ENCODE measurements at places on chromosomes 5 and 9. TPM values are rescaled to one million over a fixed set of nuclear protein-coding genes. Genes with fewer than 3 reads are reported as not detected.

The KDM3B gene
- total RNA-seq = 44.0 TPM

The MSMP gene
- total RNA-seq = 1.6 TPM

DNA sequence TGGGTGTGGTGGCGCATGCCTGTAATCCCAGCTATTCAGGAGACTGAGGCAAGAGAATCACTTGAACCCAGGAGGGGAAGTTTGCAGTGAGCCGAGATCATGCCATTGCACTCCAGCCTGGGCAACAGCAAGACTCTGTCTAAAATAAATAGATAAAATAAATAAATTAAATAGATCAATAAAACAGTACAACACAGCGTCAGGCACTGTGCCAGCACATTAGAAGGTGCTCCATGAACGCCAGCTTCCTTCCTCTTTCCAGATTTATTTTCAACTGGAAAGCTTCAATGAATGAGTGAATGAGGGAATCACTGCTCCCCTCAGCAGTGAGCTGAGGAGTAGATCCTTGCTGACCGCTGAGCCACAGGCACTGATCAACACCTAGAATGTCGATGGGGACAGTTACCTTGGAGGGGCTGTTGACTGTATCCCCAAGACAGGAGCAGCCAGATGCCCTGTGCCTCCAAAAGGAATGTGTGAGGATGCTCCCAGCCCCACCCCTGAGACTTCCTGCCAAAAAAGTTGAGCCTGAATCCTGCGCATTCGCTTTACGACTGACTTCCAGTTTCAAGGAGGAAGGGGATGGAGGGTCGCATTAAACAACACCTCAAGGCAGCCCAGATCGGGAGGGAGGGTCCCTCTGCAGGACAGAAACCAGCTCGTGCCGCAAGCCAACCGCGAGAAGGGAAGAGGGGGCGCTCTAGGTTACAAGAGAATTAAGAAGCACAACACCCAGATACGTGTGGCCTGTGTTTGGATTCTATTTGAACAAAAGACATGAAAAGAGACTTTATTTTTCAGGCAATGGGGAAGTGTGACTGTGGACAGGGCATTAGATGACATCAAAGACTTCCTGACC, 54.0 kb upstream of the CNOT6 start:
- no peak for DNase-seq

DNA sequence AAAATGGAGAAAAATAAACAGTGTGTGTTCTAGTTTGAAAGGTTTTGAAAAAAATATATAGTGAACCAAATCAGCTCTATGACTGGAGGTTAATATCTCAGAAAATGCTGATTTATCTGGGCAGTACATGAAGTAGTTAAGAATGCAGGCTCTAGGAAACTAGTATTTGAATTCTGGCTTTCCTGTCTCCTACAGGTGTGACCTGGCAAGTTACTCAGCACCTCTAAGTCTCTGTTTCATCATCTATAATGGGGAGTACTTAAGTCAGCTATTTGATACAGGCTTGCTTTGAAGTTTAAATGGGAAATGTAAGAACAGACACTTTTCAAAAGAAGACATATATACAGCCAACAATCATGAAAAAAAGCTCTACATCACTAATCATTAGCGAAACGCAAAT, 5.2 kb downstream of the GRAMD2B start:
- DNase-seq = no peak

The ACOT12 gene
- total RNA-seq = not detected

DNA sequence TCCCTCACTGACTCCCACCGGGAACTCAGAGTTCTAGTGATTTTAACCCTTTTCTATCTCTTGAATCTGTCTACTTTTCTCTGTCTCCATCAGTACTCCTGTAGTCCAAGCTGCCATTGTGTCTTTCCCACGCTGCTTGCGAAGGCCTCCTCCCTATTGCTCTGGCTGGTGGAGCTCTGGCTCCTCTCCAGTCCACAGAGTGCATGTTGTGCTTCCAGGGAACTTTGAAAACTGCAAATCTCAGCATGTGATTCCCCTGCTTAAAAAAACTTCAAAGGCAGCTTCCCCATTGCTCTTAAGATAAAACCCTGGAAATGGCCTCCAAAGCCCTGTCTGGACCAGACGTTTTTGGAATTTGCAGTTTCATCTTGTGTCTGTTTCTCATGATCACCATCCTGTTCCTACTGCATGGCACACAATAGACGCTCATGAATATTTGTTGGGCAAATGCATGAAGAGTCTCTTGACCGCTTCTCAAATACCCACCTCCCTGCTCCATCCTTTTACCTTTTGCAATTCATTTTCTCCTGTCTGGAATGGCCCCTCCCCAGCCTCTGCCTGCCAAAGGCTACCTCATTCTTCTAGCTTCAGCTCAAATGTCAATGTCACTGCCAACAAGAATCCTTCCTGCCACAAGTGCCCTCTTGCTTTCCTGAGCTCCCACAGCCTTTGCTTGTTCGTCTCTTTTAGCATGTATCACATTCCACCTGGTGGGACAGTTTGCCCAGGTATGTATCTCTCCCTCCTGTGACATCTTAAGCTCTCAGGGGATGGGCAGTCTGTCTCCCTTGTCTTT, 293.2 kb downstream of the ARHGAP26 start:
- no peak for DNase-seq

- DNase-seq = no peak
Observed at GRCh38 chr5:142278627-142279026, 46.2 kb downstream of the SPRY4 start.

The GFI1B gene
- total RNA-seq = not detected

- DNase-seq = no peak
Observed at GRCh38 chr9:131103535-131103934, 7.2 kb downstream of the AIF1L start.

DNA sequence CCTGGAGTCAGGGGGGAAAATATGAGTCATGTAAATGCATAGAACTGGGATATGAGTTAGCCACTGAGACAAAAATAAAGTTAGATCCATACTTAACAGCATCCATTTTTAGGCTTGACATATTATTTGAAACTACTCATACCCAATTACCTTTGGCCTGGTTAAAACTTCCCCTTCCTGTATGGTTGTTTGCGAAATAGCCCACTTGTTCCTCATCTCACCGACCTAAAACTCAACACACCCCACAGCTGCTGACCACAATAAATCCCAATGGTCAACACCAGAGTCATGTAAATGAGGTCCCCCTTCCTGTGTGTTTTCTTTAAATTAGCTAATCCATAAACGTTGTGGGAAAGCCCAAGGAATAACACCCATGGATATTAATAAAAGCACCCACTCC, 55.2 kb upstream of the TMEM215 start:
- no peak for DNase-seq

DNA sequence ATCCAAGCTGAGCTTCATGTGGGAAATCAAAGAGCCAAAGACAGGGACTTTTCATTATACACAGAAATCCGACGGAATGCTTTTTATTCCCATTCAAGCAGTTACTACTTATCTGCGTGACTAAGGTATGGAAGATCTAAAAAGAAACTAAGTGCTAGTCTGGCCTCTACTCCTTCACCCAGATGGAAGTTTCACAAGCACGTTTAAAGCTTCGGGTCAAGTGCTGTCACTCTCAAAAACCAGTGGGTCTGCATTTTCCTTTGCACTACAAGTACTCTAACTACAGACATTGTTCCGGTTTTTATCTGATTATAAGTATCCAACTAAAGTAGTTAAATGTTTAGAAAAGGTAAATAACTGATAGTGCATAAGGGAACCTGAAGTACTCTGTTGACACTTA, 13.7 kb upstream of the MTAP start:
- no peak for DNase-seq

The BAG1 gene
- total RNA-seq = 46.4 TPM

DNA sequence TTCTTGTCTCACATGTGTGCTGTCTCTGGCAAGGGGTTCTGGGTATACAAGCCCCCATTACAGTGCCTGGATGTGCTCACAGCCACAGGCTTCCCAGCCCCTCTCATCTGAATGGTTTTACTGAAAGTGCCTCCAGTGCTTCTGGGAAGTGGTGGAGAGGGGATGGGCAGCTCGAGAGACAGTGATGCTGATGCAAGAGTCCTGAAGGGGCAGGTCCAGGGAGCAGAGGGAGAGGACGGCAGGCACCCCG, 93.5 kb downstream of the PHF2 start:
- no peak for DNase-seq

- DNase-seq = peak; percentile 74
Observed at GRCh38 chr5:142743592-142744441, 26.4 kb upstream of the ARHGAP26 start.

The DOCK8 gene
- total RNA-seq = 1.2 TPM

The SARDH gene
- total RNA-seq = 3.4 TPM

Measured in glomerular endothelial cell (primary cell).